ENCODE measurements at places on chromosomes 12 and 14. TPM values are rescaled to one million over a fixed set of nuclear protein-coding genes. Genes with fewer than 3 reads are reported as not detected.

DNA sequence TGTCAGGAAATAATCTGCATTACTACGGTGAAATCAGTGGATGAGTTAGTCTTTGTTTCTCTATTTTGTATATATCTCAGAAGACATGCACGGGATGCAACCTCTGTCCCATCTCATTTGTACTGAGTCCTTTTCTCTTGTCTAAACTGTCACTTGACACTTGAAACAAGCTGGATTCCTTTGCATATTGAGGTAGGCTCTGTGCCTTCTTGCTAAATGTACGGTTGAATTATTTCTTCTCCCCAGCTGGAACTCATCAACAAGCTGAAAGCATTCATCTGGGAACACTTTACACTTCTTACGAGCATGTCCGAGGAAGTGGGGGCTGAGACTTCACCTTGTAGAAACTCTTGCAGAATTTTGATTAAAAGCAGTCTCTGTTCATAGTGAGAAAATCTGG, 119.5 kb downstream of the VEZT start:
- no peak for DNase-seq

The PLBD1 gene
- 2.5 TPM for total RNA-seq

GRCh38 chr12:727321-727720, 25.1 kb upstream of the WNK1 start:
- no peak for DNase-seq

The MYRFL gene
- 0.08 TPM for total RNA-seq

GRCh38 chr12:2924019-2924418, 33.3 kb downstream of the TULP3 start:
- DNase-seq, result no peak

The GLT8D2 gene
- 0.43 TPM for total RNA-seq

DNA sequence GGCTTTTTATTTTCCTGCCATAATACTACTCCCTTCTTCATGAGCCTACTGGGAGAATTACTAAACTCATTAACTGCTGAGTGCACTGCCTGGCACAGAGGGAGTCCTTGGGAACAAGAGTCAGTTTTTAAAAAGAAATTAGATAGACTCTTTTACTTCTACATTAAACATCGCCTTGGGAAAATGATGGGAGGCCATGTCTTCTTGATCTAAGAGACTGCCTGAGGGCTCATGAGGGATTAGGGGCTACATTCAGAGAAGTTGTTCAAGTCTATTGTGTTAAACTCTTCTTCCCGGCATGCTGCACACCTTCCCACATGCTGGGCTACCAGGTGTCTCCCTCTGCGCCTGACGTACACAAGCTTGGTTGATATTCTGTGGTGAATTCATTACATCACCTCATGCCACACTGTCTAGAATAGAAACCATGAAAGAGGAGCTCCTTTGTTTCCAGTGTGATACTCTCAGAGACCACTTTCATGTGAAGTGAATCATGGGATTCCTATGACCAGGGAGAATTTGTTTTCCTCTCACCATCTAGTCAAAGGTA, 1422.3 kb downstream of the AACS start:
- DNase-seq, result no peak

Data from left lobe of liver (tissue), 2 donors.